ENCODE measurements at places on chromosomes 5 and 9.
A peak's percentile ranks its signal among the peaks of the same experiment; 100 is the strongest.

- DNase-seq: no peak
Observed at GRCh38 chr9:99680191-99680590, 141.5 kb upstream of the NR4A3 start.

- DNase-seq: no peak
Observed at GRCh38 chr9:110578575-110579033, 937 bp downstream of the SVEP1 start.

GRCh38 chr5:113232667-113233066 lies 202.1 kb downstream of the TSSK1B start:
- DNase-seq: peak; percentile 54

GRCh38 chr5:126100767-126101166 lies 322.4 kb upstream of the GRAMD2B start:
- no peak for DNase-seq

- DNase-seq: no peak
Observed at GRCh38 chr5:180316586-180316985, 24.7 kb upstream of the MAPK9 start.

GRCh38 chr9:2878701-2879100 lies 34.8 kb upstream of the PUM3 start:
- DNase-seq: no peak

GRCh38 chr5:35870605-35871004 lies 13.9 kb downstream of the IL7R start:
- no peak for DNase-seq

DNA sequence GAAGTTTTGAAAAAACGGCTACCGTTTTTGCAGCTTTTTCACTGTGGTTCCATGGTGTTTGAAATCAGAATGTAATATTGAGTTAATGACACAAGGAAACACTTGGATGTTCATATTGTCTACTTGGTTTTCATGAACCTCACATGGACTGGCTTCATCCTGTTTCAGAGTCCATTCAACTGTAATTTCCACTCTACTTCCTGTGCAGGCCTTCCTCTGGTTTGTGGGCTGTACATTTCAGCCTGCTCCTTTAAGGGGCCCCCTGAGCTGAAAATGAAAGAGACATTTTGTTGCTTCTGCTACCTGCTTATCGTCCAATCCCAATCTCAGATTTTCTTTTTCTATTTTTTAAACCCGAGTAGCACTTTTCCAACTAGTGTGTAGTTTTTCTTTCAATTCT lies 41.8 kb upstream of the CDKN2B start:
- no peak for DNase-seq

DNA sequence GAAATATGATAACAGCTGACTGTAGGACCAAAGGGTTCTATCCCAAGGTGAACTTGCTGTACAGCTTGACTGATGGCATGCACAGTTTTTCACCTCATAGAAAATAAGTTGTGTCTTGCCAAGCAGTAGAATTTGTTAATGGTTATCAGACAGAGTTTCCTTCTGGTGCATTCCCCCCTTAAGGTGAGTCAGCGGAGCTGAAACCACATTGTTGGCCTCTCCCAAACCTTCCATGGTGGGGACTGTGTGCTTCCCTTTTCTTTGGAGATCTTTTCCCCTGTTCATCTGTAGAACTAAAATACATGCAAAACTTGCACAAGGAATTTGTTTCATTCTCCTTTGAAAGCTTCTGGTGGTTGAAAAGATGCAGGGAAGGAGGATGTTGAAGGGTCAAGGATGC lies 179.8 kb downstream of the FGF1 start:
- DNase-seq: no peak

- DNase-seq: no peak
Observed at GRCh38 chr5:179497636-179498340, 52.6 kb upstream of the RUFY1 start.

Data from heart right ventricle (tissue), 16 donors.